Inflammatory macrophage (primary cell): ENCODE measurements at places on chromosomes 11 and 22.

GRCh38 chr11:113952070-113952469 lies 22.8 kb upstream of the HTR3A start:
- DNase-seq = peak; percentile 78

- no peak for DNase-seq
Observed at GRCh38 chr11:115202074-115202473, 302.1 kb downstream of the CADM1 start.

DNA sequence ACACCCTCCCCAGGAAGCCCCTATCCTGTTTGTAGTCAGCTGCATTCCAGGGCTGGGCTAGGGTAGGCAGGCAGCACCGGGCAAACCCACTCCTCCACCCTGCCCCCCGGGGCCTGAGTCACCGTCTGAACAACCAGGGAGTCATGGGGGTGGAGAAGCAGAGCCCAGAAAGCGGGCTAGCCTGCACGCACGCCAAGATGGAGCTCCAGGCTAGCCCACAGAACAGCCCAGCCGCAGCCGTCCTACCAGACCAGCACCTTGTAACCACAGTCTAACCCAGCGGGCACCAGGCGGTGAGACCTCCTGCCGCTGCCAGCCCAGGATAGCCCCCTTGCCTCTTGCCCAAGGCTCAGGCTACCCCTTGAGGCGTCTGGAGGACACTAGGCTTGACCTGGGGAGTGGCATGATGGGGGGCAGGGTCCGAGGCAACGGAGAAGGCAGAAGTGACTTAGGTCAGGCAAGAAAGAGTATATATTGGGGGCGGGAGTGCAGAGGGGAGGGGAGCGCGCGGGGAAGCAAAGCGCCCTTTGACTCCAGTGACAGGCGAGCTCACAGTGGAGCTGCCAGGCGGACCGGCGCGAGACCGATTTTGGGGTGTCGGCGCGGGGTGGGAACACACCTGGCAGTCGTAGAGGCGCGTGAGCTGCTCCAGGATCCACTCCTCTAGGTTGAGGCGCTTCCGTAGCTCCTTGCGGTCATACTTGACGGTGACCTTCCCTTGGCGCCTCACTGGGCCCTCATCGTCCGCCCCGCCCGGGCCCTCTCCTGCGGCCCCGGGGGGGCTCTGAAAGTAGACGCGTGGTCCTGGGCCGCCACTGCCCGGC lies 734 bp downstream of the PPP1R14B start:
- DNase-seq = peak; percentile 51

DNA sequence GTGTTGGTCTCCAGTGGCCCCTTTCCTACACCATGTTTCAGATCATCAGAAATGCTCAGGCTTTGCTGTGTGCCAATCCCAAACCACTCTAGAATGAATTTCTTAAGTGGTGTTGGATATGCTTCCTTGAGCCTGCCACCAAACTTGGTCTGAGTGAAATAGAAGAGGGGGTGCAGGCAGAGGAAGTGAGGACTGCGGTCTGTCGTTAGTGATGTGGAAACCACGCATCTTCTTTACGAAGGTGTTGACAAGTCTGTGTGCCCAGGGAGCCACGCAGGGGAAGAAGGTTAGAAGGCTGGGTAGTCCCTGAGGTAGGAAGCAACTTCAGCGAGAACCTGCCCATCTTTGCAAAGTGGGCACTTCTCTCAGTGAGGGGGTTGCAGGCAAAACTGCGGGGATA lies 187.4 kb upstream of the NAV2 start:
- no peak for DNase-seq

GRCh38 chr22:46006379-46007002 lies 29.5 kb upstream of the WNT7B start:
- peak; percentile 89 for DNase-seq

GRCh38 chr11:129416080-129416820 lies 40.6 kb downstream of the BARX2 start:
- DNase-seq = no peak

- DNase-seq = peak; percentile 54
Observed at GRCh38 chr22:37151401-37151800, 1.7 kb upstream of the IL2RB start.

GRCh38 chr11:131279654-131280384 lies 90.6 kb upstream of the NTM start:
- no peak for DNase-seq

GRCh38 chr11:60762851-60763691 lies 6.4 kb downstream of the MS4A15 start:
- no peak for DNase-seq

DNA sequence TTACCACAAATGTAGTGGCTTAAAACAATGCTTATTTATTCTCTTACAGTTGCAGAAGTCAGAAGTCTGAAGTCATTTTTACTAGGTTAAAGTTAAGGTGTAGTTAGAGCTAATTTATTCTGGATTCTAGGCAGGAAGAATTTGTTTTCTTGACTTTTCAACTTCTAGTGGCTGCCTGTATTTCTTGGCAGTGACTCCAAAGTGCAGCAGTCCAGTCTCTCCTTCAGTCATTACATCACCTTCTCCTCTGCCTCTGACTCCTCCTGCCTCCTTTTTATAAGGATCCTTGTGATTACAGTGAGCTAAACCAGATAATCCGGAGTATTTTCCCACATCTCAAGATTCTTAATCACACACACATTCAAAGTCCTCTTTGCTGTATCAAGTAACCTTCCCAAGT lies 581.4 kb downstream of the KCNA4 start:
- DNase-seq = no peak

DNA sequence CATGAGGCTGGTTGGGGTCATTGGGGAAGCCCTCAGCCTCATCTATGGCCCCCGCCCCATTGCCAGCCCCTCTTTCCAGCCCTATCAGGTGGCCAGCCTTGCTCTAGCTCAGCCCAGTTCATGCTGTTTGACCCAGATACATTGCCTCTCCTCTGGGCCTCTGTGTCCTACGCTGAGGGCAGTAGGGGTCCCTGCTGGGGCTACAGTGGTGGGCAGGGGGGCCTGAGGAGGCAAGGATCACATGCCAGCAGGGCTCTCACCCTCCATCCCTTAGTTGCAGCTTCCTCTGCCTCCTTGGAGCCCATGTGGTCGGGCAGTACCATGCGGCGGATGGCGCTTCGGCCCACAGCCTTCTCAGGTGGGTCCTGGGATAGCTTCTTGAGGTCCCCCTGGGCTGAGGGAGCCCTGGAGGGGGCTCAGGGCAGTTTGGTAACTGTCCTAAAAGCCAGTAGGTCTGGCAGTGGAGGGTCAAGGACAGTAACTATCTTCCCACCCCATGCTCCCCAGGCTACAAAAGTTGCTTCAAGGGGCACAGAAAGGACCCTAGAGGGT lies 19.2 kb downstream of the EMID1 start:
- DNase-seq = no peak

DNA sequence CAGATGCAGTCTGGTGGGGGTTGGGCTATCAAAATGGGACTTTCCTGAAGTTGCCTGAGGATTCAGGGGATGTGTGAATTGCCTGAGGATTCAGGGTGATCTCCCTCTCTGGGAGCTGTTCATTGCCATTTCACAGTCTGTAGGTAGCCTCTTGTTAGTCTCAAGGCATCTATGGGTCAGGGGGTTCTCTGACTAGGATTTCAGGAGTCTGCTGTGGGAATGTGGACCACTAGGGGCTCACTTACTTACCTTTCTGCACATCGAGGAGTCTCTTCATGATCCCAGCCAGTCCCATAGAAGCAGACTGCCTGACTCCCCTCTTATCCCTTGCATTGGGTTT lies 54.0 kb downstream of the KCNQ1OT1 start:
- DNase-seq = no peak

DNA sequence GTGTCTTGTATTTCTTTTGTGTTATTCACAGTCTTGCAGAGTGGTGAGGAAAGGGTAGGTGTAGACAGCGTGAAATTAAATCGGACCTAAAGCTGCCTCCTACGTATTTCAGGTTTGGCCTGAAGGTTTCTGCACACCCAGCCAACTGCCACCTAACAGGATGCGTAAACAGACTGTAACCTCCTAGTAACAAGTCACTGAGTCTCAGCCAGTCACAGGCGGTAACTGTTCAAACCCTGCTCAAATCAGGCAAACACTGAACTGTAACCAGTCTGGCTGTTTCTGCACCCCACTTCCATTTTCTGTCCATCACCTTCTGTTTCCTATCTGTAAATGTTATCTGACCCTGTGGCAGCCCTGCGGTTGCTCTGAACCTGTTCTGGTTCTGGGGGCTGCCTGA lies 87.1 kb downstream of the ADAMTS15 start:
- DNase-seq = no peak

DNA sequence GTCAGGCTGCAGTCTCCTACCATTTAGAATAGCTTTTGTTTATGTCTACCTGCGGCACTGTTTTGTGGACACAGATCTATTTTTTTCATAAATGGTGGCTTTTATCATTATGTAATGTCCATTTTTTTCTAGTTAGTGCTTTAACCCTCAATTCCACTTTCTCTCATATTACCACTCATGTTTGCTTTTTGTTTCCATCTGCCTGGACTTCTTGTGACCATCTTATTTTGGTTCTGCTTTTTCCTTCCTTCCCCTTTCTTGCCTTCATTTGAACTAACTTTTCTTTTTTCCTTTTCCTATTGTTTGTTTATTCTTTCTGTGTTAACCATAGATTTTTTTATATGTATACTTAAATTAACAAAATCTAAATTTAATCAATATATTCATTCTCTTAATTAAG lies 98.5 kb upstream of the SLC22A12 start:
- DNase-seq = peak; percentile 69
